ENCODE measurements at places on chromosomes 16 and 17.

DNA sequence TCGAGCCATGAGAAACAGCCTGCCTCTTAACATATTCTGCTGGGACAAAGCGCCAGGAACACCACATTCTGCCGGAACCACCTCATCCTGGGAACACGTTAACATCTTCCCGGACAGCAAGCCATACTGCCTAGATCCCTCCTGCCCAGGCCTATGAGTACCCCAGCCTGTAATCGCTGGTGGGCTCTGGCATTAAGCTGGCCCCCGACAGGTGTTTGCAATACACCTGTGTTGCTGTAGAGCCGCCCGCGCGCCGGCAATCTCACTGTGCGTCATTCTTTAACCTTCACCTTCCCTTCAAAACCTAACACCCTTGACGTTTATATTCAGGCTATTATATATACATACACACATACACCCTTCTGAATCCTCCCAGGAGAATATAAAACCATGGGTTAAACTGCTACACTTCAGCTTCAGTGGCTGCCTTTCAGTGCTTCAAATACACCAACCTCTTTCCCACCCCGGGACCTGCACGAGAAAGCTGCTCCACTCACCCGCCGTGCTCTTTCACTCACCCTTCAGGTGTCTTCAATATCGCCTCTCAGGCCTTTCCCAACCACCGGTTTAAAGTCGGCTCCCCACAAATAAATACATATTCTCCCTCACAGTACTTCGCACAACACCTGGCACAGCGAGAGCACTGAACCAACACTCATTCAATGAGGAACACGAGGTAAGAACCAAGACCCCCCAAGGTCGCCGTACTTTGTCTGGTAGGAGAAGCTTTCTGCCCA, 1.0 kb upstream of the ENDOV start:
- no peak for DNase-seq

GRCh38 chr17:35170968-35171771, 23.0 kb downstream of the SLC35G3 start:
- no peak for DNase-seq

- no peak for DNase-seq
These were observed 46.0 kb downstream of the TNRC6A start for GRCh38 chr16:24775455-24775854.

GRCh38 chr17:58786586-58787295, 31.1 kb downstream of the PPM1E start:
- no peak for DNase-seq

DNA sequence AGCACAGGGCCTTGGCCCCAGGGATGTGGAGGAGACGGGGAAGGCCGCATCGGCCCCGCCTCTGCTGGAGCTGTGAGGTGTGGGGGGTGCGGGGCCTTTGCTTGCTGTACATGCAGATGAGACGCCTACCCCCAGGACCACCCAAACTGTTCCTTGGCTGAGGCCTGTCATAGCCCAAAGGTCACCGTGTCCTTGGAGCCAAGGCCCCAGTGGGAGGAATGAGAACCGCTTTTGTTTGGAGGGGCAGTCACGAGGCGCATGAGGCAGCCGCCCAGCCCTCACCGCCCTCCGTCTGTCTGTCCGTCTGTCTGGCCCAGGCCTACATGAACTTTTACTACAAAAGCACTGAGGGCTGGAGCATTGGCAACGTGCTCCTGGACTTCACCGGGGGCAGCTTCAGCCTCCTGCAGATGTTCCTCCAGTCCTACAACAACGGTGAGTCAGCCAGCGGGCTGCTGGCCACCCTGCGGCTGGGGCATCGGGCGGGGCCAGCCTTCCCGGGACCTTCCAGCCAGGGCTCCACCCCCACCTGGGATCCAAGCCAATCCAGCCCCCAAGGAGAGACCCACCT, 8.8 kb downstream of the TAX1BP3 start:
- DNase-seq = no peak

All from esophagus squamous epithelium (tissue), 5 donors.